Activated T-cell treated with anti-CD3 and anti-CD28 coated beads for 4 hours (primary cell): ENCODE measurements at places on chromosomes 2 and 18.

DNA sequence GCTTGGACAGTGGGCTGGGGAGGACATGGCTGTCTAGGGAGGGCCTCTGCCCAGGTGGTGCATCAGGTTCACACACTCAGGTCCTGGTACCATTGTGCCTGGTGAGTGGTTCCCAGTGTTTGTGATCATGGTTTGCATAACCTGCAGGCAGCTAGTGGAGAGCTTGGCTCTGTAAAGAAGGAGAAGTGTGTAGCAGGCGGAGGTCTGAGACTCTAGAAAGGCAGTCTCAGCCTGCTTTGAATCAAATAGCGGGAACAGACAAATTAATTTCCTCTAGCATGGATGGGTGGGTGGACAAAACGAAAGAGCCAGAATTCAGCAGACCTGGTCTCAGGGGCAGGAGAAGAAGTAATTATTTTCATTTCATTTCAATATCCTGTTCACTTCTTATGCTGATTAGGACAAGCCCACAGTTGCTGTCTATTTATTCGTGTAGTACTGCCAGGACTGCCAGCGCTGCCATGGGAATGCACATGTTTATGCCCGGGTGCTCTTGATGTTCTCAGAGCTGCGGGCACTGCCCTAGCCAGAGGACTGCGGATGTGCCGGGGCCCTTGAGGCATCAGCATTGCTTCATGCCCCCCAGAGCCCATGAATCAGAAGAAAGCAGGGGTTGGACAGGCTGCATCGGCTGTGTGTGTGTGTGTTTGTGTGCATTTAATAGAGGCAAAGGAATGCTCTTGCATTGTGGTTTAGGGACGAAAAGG is 45.4 kb upstream of the DLX2 start:
- DNase-seq, result no peak

- no peak for DNase-seq
These were observed 285.5 kb upstream of the LRRTM4 start for GRCh38 chr2:77807531-77808215.

GRCh38 chr2:207390302-207391095 is 139.3 kb upstream of the CREB1 start:
- no peak for DNase-seq

- DNase-seq, result no peak
These were observed 85.3 kb downstream of the AGAP1 start for GRCh38 chr2:235579128-235579527.

DNA sequence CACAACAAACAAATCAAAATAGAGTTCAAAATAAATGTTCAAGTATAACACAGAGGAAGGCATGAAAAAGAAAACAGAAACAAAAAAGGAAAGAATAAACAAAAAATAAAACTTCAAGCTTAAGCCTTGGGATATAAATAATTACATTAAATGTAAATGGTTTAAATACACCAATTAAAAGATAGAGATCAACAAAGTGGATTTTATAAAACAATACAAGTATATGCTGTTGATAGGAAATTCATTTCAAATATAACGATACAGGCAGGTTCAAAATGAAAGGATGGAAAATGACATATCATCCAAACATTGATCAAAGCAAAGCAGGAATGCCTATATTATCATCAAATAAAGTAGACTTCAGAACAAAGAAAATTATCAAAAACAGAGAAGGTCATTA is 16.7 kb downstream of the EXOC6B start:
- DNase-seq, result no peak

DNA sequence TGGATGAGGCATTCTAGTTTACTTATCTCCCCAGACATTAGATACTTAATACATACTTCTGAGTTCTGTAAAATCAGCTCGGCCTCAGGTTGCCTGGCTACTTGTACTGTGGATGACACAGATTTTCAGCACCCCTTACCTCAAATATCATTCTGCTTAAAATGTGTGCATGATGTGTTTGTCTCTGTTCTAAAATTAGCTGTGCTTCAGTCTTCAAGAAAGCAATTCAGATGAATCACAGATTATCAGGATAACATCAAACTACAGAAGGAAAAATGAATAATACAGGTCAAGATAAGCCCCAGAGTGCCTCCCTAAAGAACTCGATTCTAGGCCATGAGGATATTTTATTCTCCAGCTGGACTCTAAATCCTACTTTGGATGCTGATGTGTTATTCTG is 21.3 kb upstream of the MAPRE2 start:
- no peak for DNase-seq

GRCh38 chr2:88729061-88729745 is 37.7 kb downstream of the RPIA start:
- DNase-seq, result no peak

GRCh38 chr2:118989481-118989880 is 47.5 kb downstream of the MARCO start:
- no peak for DNase-seq

- no peak for DNase-seq
These were observed 742 bp downstream of the PXDN start for GRCh38 chr2:1743396-1744150.

GRCh38 chr2:24175631-24176187 is 856 bp downstream of the FAM228A start:
- DNase-seq, result no peak

- DNase-seq, result no peak
These were observed 52.7 kb downstream of the ATOH8 start for GRCh38 chr2:85806358-85807118.

- DNase-seq, result no peak
These were observed 24.8 kb downstream of the GALM start for GRCh38 chr2:38690499-38691420.
